Esophagus squamous epithelium (tissue), 5 donors: ENCODE measurements at places on chromosomes 3 and 15.

- DNase-seq, result no peak
These were observed 5.6 kb downstream of the RBP1 start for GRCh38 chr3:139533781-139534454.

DNA sequence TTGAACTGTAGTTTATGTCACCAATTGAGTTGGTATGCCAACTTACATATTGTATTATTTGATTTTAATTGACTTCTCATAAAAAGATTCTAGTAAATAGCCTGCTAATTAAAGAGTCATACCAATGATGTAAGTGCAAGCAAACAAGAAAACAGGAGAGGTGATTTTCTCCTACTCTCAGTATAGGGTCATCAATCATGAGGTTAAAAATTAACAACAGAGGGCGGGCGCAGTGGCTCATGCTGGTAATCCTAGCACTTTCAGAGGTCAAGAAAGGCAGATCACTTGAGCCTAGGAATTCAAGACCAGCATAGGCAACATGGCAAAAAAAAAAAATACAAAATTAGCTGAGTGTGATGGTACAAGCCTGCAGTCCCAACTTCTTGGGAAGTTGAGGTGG is 108.7 kb downstream of the MYO9A start:
- DNase-seq, result no peak

- no peak for DNase-seq
These were observed 736 bp downstream of the IREB2 start for GRCh38 chr15:78438619-78439285.

DNA sequence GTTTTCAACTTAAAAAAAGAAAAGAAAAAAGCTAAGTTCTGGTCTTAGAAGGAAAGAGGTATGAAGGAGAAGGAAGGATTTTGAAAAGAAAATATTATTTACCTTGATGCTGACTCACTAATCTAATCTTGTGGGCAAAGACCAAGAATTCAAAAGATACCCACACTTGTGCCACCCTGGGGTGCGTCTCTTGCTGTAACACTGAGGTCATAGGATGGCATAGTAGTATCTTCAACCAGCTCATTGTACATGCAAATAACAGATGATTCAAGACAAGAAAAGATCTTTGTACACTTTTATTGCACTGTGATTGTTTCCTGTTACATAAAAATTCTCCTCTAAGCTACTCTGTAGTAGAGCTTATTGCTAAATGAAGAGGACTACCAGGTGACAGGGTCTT is 17.3 kb downstream of the PLS1 start:
- no peak for DNase-seq

DNA sequence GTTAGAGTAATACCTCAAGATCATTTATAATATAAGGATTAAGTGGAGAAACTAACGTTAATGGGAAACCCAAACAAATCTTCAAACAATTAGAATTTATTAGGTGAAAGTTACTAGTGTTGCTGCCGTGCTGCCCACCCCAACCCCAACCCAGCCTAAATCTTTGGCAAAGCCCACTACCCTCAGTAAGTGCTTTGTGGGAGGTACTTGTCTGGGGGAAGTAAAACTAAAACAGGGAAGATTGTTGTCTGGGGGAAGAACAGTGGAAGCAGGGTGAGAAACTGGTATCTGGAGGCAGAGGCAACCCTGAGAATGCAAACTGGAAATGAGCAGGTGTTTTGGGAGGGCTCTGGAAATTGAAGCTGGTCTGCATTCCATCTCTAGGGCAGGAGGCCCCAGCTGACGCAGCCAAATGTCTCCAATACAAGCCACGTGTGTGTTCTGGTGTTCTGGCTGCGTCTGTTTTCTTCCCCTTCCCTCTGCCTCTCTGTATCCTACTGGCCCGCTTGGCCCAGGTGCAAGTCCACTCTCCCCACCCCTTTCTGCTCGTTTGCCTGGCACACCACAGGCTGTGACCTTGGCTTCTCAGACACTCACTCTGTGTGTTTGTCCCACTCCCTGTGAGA is 32.7 kb downstream of the FEM1B start:
- DNase-seq, result no peak

DNA sequence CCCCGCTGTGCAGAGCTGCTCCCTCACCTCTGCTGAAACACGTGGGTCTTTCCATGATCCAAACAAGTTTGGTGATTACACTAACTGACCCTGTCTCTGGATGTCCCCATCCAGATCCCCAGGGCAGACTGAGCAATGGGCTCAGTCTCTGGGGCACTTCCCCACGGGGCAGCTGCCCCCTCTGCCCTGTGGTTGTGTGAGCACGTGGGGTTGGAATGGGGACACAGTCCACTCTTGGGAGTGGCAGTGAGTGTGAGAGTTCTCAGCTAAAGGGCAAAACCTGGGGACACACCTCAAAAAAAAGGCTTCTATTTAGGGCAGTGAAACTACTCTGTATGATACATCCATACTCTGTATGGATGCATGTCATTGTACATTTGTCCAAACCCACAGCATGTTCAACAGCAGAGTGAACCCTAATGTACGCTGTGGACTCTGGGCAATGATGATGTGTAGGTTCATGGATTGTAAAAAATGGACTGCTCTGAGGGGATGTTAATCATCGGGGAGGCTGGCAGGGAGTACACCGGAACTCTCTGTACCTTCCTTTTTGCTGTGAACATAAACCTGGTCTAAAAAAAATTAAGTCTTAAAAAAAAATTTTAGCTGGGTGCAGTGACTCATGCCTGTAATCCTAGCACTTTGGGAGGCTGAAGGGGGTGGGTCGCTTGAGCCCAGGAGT is 49.9 kb upstream of the BLM start:
- no peak for DNase-seq

- no peak for DNase-seq
These were observed 64.6 kb upstream of the UBE2E1 start for GRCh38 chr3:23741036-23741706.

DNA sequence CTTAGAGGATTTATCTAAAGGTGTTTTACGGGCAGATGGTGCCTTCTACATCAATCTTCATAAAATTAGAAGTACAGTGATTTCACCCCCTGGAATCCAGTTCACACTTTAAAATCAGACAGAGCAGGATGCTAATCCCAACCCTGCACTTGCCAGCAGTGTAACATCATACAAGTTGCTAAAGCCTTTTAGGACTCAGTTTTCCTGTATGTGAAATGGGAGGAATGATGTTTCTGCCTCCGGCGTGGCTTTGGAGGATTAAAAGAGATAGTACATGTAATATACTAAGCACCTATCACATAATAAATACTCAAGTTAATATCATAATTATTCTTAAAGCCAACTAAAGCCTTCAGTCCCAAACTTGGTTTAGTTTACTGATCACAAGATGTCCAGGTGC is 257.2 kb upstream of the THBS1 start:
- DNase-seq, result no peak

GRCh38 chr15:35381328-35381727 is 164.6 kb downstream of the DPH6 start:
- DNase-seq, result no peak

- DNase-seq, result no peak
These were observed 203.8 kb upstream of the HES1 start for GRCh38 chr3:193932136-193932535.

- no peak for DNase-seq
These were observed 254.6 kb upstream of the SOX14 start for GRCh38 chr3:137509354-137510045.

GRCh38 chr15:68643216-68643830 is 64.5 kb downstream of the CORO2B start:
- no peak for DNase-seq

DNA sequence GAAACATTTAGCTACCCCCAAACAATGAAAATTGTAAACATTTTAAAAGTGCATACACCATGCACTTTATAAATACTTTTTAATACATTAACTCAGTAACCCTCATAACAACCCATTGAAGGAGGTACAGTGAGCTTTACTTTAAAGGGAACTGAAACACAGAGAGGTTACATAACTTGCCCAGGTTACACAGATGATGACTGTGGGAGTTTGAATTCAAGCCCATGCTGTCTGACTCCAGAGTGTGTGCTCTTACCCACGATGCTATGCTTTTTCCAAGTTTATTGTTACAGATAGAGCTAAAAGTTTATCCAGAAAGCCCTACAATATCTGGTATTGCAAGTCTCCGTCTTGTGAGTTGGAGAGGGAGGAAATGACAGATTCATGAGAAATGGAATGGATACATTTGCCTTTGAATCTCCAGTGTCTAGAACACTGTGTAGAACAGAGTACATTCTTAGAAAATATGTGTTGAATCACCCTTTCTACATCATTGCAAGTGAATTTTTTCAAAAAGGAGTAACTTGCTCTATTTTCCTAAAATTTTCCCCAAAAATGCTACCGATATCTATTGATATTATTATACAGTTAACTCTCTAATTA is 428.3 kb downstream of the NAALADL2 start:
- no peak for DNase-seq

GRCh38 chr3:184354121-184354728 is 7.2 kb downstream of the CLCN2 start:
- no peak for DNase-seq

- no peak for DNase-seq
These were observed 78.5 kb downstream of the TRANK1 start for GRCh38 chr3:36866368-36866767.

GRCh38 chr15:49083401-49084284 is 37.4 kb upstream of the SECISBP2L start:
- DNase-seq, result no peak

DNA sequence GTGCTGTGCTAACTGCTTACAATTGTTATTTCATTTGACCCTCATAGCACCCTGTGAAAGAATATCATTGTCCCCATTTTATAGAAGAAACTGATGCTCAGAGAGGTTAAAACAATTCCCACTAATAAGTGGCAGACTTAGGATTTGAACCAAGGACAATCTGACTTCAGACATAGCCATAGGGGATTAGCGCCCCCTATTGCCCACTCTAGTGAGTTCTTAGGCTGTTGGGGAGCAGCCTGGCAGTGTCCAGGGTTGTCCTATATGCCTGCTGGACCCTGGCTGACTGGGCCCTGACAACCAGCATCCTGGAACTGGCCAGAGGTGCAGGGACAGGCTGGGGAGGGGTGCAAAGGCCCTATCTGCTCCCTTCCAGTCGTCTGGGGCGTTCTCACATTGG is 15.4 kb downstream of the DPH3 start:
- DNase-seq, result no peak

GRCh38 chr3:111747490-111747889 is 111.6 kb upstream of the PHLDB2 start:
- DNase-seq, result no peak

DNA sequence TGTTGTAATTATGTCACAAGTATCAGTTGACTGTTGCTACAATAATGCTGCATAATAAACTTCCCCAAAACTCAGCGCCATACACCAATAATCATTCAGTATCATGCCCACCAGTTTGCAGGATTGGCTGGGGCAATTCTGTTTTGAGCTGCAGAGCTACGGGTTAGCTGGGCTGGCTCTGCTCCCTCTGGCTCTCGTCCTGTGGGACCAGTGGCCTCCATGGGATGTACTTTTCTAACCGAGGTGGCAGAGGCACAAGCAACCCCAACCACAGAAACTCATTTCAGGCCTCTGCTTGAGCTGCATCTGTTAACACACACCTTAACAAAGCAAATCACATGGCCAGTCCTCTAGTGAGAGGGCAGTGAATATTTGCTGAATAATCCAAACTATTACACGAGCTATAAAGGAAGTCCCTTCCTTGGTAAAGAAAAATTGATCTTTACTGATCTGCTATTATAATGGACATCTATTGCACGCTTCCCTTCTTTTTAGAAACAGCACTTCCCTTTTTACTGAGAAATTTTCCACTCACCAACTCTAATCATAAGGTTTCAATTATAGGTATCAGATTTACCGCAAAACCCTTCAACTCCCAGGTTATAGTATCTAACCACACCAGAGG is 10.9 kb upstream of the BCL2A1 start:
- DNase-seq, result no peak

- DNase-seq, result no peak
These were observed 122.0 kb downstream of the KLF13 start for GRCh38 chr15:31448635-31448979.

- DNase-seq, result no peak
These were observed 44.4 kb downstream of the AGTR1 start for GRCh38 chr3:148742118-148742517.

- DNase-seq, result no peak
These were observed 16.1 kb downstream of the PAQR9 start for GRCh38 chr3:142947352-142947751.

GRCh38 chr3:131733086-131733841 is 230.5 kb upstream of the MRPL3 start:
- no peak for DNase-seq

GRCh38 chr3:112470788-112471187 is 28.5 kb downstream of the BTLA start:
- no peak for DNase-seq

DNA sequence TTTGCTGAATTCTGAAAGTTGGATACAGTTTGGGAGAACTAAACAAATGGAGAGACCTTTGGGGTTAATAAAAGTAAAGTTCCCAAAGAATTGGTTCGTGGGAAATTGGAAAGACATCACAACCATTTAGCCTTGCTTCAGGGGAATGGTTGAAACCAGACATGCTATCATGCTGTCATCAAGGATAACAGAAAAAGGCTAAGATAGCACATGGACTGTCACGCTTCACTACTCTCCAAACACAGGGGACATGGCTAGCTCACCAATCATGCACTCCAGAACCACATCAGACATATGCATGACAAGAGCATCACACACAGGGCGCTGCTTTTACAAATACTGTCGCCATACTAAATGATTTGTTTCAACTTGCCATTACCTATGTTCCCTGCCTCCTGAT is 671.7 kb upstream of the ROBO1 start:
- no peak for DNase-seq

DNA sequence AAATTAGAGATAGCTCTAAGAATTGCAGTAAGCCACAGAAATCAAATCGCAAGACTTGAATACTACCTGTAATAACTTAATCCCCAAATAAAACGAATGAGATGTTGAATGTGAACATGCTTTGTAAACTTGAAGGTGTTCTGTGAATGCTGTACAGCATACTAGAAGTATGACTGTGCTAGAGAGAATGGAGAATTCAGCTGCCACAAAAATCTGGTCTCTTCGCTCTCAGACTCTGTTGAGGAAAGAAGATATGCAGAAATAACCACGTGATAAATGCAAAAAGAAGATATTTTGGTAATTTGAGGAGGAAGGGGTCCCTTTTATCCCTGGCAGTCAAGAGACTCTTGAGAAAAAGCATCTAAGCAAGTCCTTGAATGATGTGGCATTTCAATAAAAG is 37.3 kb downstream of the ZBTB38 start:
- no peak for DNase-seq

DNA sequence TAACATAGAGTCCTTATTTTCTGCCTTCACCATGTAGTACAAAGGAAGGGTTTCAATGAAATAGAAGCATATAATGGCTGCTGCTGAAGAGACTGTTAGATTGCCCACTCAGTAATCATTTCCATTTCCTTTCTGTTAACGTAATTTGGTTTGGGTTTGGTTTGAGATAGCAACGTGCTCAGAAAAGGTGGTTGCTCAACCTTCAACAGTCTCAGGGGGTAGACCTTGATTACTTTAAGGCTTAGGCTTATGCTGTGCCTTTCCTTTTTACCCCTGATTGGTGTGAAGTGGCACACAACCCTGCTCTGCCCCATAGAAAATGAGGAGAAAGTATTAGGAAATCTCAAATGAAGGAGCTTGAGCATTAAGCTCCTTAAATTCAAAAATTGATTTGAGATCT is 163.7 kb upstream of the TP63 start:
- no peak for DNase-seq

GRCh38 chr3:59304296-59304695 is 254.5 kb upstream of the CFAP20DC start:
- no peak for DNase-seq

GRCh38 chr15:51878446-51879386 is 49.3 kb downstream of the TMOD3 start:
- DNase-seq, result no peak
